ENCODE measurements at places on chromosomes 5 and 9.

GRCh38 chr9:137580954-137581322 lies 2.2 kb upstream of the DPH7 start:
- no peak for DNase-seq

GRCh38 chr9:734831-735511 lies 106.5 kb upstream of the DMRT1 start:
- DNase-seq = no peak

DNA sequence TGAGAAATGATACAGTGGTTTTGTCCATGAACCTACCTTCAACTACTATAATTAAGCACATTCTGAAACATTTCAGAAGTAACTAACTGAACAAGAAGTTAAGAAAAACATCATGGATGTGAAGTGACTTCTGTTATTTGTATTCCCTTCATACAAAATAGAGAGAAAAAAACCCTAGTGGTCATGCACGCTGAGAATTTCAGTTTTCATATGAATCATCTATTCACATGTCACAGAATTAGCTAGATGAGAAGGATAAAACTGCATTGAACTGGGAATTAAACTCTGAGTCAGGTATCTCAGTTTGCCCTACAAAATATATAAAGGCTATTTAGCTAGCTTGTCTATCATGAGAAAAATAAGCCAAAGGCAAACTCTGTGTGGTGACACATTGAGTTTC lies 451.8 kb upstream of the FTMT start:
- DNase-seq = no peak

GRCh38 chr9:649128-650074 lies 192.1 kb upstream of the DMRT1 start:
- no peak for DNase-seq

DNA sequence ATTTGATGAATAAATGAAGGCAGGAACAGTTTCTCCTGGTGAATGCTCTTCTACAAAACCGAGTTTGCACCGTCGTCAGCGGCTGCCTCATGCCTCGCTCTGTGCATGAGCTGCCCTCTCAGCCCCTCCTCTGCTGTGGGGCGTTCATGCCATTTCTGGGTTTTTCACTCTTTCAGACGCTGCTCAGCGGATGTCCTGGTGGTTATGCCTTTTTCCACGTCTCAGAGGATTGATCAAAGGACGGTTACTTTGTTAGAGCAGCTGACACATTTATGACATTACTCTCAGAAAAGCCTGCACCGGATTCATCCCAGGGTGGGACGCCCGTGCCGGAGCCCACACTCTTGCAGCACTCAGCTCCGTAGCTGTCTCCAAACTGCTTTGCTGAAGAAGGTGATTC lies 195.9 kb upstream of the PPP1R26 start:
- DNase-seq = no peak

DNA sequence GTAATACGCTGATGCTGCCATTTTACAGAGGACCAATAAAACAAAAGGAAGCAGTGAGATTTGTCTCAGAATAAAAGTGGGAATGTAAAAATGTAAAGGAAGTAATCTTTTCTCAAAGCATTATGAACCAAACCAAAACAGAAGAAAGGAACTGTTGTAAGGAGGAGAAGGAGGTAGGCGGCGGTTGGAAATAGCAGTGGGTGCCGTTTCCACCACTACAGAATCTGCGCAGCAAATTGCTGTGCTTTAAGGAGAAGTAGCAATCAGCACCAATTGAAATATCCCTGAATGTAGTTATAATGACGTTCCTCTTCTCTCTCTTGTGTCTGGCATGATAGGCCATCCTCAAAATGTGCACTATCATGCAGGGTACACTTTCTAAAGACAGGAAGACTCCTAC lies 455.1 kb upstream of the TLE4 start:
- no peak for DNase-seq

GRCh38 chr9:6923086-6923485 lies 165.3 kb downstream of the KDM4C start:
- no peak for DNase-seq

DNA sequence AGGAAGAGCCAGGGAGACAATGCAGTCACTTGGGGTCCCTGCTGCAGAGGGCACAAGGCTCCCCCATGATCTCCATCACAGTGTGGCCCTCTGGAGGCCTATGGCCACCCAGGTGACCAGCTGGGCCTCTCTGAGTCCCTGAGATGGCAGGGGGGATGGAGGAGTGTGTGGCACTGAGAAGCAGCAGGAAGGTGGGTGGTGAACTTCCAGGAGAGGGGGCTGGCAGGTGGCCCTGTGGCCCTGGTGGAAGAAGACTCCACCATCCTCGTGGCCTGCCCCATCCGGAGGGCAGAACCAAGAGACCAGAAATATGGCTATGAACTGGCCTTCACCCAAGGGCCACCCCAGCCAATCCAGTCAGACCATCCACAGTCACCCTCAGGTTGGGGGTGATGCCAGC lies 31.7 kb upstream of the AFAP1L1 start:
- no peak for DNase-seq

- no peak for DNase-seq
Observed at GRCh38 chr5:55344392-55344992, 36.7 kb downstream of the MTREX start.

GRCh38 chr5:10106806-10107205 lies 142.9 kb downstream of the ATPSCKMT start:
- no peak for DNase-seq

DNA sequence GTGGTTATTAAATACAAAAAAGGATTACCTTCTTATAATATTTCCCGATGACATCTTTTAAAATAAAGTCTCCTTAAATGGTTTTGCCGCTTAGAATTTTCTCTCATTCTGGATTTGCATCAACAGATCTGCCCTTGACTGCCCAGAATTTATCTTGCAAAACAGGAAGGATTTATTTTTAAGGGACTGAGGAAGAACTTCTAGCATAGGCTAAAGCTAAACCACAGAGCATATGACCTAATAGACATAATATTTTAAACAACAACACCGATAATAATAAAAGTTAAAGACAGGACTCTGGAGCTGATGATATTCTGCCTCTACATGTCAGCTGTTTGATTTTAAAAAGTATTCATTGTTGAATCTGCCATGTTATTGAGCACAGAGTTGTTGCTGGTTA lies 145.3 kb upstream of the ADCY2 start:
- DNase-seq = no peak

DNA sequence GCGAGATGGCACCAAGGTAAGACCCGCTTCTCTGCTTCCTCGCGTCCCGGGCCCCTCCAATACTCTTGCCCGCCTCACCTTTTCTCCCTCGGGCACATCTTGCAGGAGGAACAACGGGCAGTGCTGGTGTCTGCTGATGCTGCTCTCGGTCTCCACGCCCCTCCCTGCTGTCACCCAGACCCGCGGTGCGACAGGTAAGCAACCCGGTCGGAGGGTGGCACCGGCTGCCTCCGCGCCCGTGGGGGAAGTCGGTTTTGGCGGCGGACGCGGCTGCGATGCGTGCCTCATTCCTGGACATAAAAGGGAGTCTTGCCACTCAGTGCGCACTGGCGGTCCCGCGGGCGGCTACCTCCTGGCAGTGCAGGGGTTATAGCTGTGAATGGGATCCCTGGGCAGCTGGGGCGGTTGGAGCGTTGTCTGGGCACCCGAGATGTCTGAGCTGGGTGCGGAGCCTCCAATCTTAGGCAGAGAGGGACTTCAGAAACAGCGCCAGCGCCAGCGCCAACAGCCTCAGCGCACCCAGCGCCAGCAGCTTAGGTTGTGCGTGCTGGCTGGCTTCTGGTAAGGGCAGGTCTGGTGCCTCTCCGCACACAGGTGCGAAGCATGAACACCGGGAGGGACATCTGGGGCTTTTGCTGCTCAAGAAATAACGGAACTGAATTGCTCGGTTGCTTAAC lies 488 bp downstream of the COL15A1 start:
- DNase-seq = peak; percentile 22

DNA sequence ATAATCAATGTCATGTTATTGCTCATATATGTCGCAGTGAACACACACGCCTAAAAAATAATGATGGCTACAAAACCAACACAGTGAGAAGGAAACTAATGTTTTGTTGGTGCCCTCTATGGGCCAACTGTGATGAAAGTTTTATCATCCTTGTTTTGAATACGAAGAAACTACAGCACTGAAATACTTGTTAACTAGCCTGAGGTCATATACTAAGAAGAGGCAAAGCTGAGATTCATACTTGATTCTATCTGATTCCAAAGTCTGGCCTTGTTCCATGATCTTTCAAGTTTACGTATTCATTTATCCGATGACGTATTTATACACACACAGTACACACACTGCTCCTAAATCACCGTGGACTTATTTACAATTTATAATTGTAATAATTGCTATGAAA lies 16.1 kb upstream of the DRD1 start:
- peak; percentile 36 for DNase-seq

GRCh38 chr5:50749181-50749580 lies 82.7 kb downstream of the PARP8 start:
- no peak for DNase-seq

DNA sequence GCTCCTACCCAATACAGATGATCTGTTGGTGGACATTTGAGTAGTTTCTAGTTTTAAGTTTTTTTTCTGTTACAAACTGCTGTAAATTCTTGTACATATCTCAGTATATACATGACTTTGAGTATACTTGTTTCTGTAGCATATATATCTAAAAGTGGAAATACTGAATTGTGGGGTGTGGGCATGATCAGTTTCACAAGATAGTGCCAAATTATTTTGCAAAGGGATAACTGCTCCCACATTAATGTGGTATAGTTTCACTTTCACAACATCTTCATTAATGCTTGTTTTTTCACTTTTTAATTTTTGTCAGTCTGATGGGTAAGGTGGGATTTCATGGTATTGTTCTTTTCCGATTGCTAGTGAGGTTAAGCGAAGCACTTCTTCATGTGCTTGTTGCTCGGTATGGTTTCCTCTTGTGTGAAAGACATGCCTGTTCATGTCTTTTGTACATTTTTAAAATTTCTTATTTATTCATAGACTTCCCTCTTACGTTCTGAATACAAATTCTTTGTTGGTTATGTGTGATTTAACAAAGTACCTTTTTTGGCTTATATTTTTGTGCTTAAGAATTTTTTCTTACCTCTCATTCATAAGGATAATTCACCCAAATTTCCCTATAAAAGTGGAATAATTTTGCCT lies 103.5 kb downstream of the CDC42SE2 start:
- no peak for DNase-seq

GRCh38 chr9:14578030-14578429 lies 115.2 kb downstream of the ZDHHC21 start:
- DNase-seq = no peak

DNA sequence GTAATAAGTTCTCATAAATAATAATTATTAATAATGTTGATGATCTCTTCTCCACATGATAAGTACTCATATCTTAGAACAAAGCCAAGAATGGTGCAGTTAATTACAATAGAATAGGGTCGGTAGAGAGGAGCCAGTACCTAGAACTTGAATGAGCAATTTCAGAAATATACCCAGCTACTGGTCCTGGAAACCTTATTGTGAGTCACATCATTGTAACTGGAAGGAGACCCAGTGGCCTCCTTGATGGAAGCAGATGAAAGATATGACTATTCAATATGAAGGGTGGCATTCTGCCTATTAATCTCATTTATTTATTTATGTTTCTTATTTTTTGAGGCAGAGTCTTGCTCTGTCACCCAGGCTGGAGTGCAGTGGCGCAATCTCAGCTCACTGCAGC lies 37.7 kb upstream of the SHOC1 start:
- no peak for DNase-seq

GRCh38 chr9:130703501-130703900 lies 9.9 kb downstream of the EXOSC2 start:
- DNase-seq = no peak

GRCh38 chr5:32029261-32029660 lies 144.9 kb downstream of the GOLPH3 start:
- no peak for DNase-seq

GRCh38 chr5:91106842-91107511 lies 276.1 kb downstream of the ARRDC3 start:
- DNase-seq = no peak

DNA sequence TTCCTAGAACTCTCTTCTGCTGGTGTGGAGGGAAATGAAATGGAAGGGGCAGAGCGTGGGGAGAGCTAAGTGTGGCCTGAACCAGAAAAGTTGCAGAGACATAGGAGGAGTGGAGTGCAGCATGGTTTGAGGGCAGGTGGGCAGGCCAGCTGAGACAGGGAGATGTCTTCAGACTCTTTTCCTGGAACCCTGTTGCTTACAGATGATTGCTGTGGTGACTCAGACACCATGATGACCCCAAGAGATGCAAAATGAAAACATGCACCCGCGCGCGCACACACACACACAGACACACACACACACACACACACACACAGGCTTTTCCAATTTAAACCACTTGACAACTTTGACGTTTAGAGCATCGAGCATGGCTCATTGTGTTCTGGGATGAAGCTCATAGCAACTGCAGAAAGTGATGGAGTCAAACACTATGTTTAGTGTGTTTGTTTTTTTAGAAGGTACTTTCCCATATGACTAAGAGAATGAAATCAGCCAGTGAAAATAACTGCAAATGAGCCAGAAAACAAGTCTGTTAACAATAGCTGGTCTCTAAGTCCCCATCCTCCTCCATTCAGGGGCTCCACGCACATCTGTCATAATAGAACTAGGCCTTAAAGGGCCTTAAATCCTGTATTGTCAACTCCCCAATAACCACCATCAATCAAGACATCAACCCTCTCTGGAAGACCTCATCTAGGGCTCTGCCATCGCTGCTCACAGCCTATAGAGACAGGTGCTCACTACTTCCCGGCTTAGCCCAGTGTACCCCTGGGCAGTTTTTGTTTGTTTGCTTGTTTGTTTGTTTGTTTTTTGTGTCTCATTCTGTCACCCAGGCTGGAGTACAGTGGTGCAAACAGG lies 9.6 kb downstream of the TMOD1 start:
- no peak for DNase-seq

DNA sequence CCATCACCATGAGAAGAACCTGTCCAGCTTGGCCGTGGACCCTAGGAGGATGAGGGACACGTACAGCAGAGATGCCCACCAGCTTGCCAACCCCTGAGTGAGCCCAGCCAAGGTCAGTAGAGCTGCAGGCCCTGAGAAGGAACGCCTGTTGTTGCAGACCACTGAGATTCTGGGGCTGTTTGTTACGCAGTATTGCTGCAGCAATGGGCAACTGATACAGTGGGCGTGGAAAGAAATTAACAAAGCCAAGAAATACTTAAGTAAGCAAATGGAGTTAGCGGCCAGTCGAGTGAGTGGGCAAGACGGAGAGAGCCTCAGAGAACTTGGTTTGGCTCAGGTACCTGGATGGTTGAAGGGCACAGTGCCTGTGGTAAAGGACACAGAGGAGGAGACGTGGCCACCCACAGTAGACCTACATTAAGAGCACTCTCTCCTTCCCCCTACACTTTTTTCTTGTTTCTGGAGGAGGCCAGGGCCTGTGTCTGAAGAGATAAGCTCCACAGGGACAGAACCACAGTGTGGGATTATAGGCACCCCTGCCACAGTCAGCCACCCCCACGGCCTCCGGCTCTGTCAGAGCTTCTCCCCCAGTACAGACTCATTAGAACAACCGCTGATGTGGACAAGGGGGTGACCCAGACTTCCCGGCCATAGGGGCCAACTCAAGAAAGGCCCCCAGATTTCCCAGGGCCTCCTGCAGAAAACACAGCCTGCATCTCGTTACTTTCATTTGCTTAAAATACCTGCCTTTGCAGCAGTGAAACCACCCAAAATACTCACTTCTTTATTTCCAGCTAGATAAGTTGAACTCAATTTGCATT lies 40.1 kb upstream of the GRHPR start:
- DNase-seq = no peak
